GM19239 (cell line): ENCODE measurements at places on chromosomes 12 and 14.

GRCh38 chr12:69987579-69988091, 162.6 kb downstream of the MYRFL start:
- DNase-seq, result no peak

GRCh38 chr12:68479261-68479895, 131.3 kb upstream of the RAP1B start:
- DNase-seq, result no peak

GRCh38 chr14:65462411-65462810, 49.9 kb downstream of the FUT8 start:
- DNase-seq, result no peak

DNA sequence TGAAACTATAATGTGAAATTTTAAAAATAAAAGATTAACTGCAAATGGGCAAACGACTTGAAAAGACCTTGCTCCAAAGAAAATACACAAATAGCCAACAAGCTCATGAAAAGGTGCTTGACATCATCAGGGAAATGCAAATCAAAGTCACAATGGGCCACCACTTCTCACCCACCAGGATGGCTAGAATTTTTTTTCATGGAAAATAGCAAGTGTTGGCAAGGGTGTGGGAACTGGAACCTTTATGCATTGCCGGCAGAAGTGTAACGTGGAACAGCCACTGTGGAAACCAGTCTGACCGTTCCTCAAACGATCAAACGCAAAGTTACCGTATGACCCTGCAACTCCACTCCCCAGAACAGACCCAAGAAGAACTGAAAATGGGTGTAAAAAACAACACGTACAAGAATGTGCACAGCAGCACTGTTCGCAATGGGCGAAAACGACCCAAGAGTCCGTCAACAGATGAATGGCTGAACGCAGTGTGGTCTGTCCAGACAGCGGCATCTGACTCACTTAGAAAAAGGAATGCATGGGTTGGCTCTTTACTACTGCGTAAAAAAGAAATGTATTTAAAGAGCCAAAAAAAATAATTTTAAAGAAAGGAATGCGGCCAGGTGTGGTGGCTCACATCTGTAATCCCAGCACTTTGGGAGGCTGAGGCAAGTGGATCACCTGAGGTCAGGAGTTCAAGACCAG, 40.2 kb downstream of the SCARB1 start:
- no peak for DNase-seq

GRCh38 chr14:64784006-64784405, 79.8 kb downstream of the PLEKHG3 start:
- DNase-seq, result no peak

DNA sequence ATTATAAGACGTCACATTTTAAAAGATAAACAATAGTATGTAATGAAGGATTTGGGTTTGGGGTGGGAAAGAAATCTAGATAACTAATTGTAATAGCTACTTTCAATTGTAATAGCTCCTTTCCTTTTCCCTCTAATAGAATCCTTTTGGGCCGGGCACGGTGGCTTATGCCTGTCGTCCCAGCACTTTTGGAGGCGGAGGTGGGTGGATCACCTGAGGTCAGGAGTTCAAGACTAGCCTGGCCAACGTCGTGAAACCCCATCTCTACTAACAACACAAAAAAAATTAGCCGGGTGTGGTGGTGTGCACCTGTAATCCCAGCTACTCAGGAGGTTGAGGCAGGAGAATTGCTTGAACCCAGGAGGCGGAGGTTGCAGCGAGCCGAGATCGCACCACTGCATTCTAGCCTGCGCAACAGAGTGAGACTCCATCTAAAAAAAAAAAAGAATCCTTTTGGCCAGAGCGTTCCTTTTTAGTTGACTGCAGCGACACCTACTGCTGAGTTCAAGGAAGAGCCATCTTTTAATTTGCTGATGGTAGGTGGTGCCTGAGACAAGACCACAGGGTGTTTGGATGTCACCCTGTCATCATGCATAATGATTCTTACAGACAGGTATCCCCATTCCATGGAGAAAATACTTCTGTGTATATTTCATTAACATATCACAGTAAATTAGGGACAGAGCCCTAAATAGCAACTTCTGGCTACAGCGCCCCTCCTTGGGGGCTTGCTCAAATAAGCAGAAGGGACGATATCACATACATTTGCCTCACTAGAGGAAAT, 79.5 kb downstream of the ARMH4 start:
- peak; percentile 51 for DNase-seq
